ENCODE measurements at places on chromosomes 4 and X.

GRCh38 chr4:72031868-72032608 lies at the start of gene NPFFR2:
Gene NPFFR2 (plus strand): TSS chr4:72032000. CDS start chr4:72128592, 96,592 bp downstream.
- DNase-seq: no peak

- no peak for DNase-seq
Measured at GRCh38 chr4:47061435-47061834, 30.1 kb downstream of the GABRB1 start.

DNA sequence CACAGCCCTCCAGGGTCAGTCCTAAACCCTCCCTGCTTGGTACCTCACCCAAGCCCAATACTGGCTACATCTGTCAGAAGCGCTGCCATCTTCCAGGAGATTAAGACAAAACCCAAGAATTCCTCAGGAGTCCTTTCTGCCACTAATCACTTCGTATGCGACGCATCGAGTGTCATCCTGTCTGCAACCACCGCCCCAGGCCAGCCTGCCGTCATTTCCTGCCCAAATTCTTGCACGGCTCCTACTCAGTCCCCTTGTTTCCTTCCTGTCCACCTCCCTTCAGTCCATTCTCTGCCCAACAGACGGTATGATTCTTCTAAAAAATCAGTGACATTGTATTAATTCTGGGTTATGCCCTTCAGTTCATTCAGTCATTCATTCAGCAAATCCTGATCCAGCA lies 113.6 kb downstream of the NFKB1 start:
- DNase-seq: no peak

- DNase-seq: no peak
Measured at GRCh38 chr4:138204507-138204906, 37.6 kb downstream of the SLC7A11 start.

- DNase-seq: no peak
Measured at GRCh38 chr4:5478169-5478568, 230.2 kb downstream of the EVC2 start.

GRCh38 chr4:15186806-15187205 lies 184.5 kb downstream of the CPEB2 start:
- DNase-seq: no peak

DNA sequence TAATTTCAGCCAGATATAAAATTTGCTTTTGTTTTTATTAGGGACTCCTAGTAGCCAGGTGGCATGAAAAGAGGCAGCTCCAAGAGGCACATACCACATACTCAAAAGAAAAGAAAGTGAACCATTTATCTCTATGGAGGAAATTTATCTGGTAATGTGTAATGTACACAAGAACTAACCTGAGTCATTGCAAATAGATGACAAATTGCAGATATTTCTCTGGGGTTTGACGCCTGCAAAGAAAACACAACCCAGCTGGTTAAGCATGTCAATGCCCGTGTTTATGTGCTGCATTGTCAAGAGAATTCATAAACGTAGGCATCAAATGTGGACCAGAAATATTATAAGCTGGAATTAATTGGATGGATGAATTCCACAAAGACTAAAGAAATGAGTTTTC lies 46.9 kb upstream of the PHKA2 start:
- DNase-seq: no peak

GRCh38 chrX:133958997-133959688 lies 26.3 kb downstream of the GPC3 start:
- DNase-seq: no peak

GRCh38 chr4:83217721-83218522 lies 66.7 kb downstream of the COQ2 start:
- DNase-seq: no peak

DNA sequence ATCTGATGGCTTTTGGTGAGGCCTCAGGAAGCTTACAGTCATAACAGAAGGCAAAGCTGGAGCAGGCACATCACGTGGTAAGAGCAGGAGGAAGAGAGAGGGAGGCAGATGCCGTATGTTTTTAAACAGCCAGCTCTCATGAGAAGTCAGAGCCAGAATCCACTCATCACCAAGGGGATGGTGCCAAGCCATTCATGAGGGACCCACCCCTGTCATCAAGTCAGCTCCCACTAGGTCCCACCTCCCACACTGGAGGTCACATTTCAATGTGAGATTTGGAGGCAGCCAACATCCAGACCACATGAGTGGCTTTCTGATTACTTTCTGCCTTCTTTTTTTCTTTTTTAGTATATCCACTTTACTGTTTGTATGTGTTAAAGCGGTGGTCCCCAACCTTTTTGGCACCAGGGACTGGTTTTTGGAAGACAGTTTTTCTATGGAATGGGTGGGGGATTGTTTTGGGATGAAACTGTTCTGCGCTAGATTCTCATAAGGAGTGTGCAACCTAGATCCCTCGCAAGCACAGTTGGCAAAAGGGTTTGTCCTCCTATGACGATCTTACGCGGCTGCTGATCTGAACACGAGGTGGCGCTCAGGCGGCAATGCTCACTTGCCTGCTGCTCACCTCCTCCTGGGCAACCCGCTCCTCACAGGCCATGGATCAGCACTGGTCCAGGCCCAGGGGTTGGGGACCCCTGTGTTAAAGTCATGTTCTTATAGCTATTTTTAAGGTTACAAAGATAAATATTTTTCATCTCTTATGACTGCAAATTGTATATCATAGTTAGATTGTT lies 61.7 kb downstream of the SLIT2 start:
- DNase-seq: no peak

DNA sequence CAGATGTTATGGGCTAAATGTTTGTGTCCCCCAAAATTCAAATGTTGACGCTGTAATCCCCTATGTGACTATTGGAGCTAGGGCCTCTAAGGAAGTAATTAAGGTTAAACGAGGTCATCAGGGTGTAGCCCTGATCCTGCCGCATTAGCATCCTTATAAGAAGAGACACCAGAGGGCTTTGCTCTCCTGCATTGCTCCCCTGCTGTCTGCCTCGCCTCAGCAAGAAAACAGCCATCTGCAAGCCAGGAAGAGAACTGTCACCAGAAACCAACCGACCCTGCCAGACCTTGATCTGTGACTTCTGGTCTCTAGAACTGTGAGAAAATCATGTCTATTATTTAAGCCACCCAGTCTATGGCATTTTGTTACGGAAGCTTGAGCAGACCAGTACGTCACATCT lies 331.9 kb downstream of the DCTD start:
- no peak for DNase-seq
